Osteocyte (in vitro differentiated cells): ENCODE measurements at places on chromosomes 6 and 20. TPM values are rescaled to one million over a fixed set of nuclear protein-coding genes. Genes with fewer than 3 reads are reported as not detected.

The CFAP206 gene
- total RNA-seq, result 0.30 and 0.44 TPM in 2 replicates

The VWA7 gene
- 0.50 and 0.94 TPM in 2 replicates for total RNA-seq

DNA sequence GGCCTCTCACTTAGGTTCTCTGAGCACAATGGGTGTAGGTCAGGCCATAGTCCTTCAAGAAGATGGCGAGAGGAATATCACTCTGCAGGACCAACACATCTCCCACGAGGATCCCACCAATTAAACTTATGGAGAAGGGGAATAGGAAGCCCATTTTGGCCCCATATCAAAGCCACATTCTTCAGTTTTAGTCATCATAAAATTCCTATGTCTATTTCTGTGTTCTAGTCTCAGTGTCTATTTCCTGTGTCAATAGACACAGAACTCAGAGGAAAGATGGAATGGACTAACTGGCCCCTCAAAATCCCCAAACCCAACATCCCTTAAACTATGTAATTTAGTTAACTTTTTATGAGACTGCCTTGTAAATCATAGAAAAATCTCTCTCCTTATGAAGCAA is 216.8 kb downstream of the HACE1 start:
- H3K27ac ChIP-seq, result peak overlapping the region; percentile 58
- DNase-seq, result no peak
- no peak overlapping the region for H3K4me3 ChIP-seq
- H3K27me3 ChIP-seq, result no peaks in the 10 kb centered on the region

- H3K27me3 ChIP-seq, result no peaks in the 10 kb centered on the region
- H3K4me3 ChIP-seq, result no peak overlapping the region
- DNase-seq, result no peak
These were observed 4.5 kb upstream of the SERINC1 start for GRCh38 chr6:122476131-122476530.

DNA sequence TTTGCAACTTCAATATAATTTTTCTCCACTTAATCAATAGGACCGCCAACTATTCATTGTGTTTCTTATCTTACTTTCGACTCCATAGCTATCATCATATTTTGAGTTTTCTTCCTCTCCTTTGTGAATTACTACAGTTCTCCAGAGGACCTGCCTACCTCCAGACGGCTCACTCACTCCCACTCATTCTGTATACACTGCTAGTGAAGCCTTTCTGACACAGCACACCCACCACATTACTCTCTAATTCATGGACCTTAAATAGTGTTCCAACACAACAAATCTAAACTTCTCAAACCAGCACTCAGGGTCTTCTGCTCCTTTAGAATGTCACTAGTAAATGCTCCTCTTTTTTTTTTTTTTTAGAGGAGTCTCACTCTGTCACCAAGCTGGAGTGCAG is 23.8 kb downstream of the FKBP5 start:
- H3K36me3 ChIP-seq, result peaks cover 2% of the 10 kb centered on the region
- peaks cover 32% of the 10 kb centered on the region for H3K4me1 ChIP-seq
- no peaks in the 10 kb centered on the region for H3K27me3 ChIP-seq
- DNase-seq, result no peak

- H3K27me3 ChIP-seq, result no peaks in the 10 kb centered on the region
- peaks cover 29% of the 10 kb centered on the region for H3K36me3 ChIP-seq
- DNase-seq, result no peak
These were observed 43.1 kb downstream of the SYNJ2 start for GRCh38 chr6:158024566-158025297.

DNA sequence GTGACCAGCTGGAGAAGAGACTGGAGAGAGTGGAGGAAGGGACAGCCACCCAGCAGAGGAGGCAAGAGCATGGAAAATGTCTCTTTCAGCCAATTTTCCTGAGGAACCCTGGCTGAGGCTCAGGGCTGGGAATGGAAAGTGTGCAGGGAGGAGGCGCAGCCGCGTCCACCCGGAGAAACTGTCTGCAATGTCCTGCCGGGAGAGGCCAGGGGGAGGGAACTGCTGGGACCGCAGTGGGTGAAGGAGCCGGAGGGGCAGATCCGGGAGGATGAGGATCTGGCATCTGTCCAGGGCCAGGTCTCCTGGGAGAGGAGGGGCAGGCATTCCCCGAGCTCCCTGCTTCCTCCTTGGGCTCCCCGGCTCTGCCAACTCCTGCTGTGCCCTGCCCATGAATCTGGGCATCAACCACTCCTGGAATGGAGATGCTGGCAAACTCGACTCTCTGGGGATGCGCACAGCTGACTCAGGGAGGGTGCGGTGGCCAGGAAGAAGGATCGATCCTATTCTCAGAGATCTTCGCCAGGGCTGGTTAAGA is 17.4 kb upstream of the HM13 start:
- no peaks in the 10 kb centered on the region for H3K36me3 ChIP-seq
- peaks cover 31% of the 10 kb centered on the region for H3K27me3 ChIP-seq
- DNase-seq, result peak; percentile 86
- H3K27ac ChIP-seq, result peak overlapping the region; percentile 42
- H3K4me1 ChIP-seq, result peaks cover 13% of the 10 kb centered on the region

GRCh38 chr6:165266621-165267020 is 42.8 kb downstream of the C6orf118 start:
- no peak overlapping the region for H3K4me3 ChIP-seq

DNA sequence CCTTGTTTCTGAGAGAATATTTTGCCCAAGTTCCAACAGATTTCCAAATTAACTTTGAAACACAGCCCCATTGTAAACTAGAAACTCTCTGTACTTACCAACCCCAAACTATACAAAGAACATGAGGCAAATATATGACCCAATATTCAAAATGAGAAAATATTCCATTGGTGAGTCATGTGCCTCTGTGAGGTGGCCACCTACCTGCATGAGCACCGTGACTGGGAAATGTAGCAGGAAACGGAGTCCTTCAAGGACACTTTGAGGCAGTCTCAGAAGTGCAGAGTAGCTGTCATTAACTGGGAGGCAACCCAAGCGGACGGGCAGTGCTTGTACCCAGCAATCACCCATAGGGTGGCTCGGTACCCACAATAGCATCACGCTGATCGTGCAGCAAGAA is 335.5 kb upstream of the NOX3 start:
- H3K27me3 ChIP-seq, result no peaks in the 10 kb centered on the region
- H3K4me3 ChIP-seq, result no peak overlapping the region
- H3K36me3 ChIP-seq, result no peaks in the 10 kb centered on the region
- no peak for DNase-seq
- H3K27ac ChIP-seq, result no peak overlapping the region

DNA sequence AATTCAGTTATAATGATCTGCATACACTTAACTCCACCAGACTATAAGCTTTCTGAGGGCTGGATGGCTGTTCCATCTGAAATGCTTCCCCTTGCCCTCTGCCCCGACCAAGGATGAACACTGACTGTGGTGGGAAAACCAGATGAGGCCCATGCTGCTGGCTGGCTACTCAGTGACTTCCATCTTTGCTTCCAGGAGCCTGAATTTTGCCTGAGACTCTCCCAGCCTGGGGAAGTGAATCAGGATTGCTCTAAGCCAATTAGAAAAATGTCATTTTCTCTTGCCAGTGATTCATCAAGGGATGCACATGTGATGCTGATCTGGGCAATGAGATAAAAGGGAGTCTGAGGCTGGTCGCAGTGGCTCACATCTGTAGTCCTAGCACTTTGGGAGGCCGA is 1.7 kb upstream of the TOMM34 start:
- H3K27me3 ChIP-seq, result no peaks in the 10 kb centered on the region
- no peak overlapping the region for H3K27ac ChIP-seq
- no peak for DNase-seq
- peaks cover 38% of the 10 kb centered on the region for H3K4me1 ChIP-seq
- H3K36me3 ChIP-seq, result no peaks in the 10 kb centered on the region
- no peak overlapping the region for H3K4me3 ChIP-seq

GRCh38 chr6:34004706-34005105 is 141.2 kb downstream of the GRM4 start:
- no peak overlapping the region for H3K27ac ChIP-seq
- H3K36me3 ChIP-seq, result no peaks in the 10 kb centered on the region
- DNase-seq, result no peak
- no peak overlapping the region for H3K4me3 ChIP-seq

GRCh38 chr6:80501636-80502035 is 395.2 kb downstream of the BCKDHB start:
- H3K36me3 ChIP-seq, result no peaks in the 10 kb centered on the region
- H3K4me3 ChIP-seq, result no peak overlapping the region
- no peak overlapping the region for H3K27ac ChIP-seq
- H3K4me1 ChIP-seq, result no peaks in the 10 kb centered on the region
- peaks cover 27% of the 10 kb centered on the region for H3K27me3 ChIP-seq

DNA sequence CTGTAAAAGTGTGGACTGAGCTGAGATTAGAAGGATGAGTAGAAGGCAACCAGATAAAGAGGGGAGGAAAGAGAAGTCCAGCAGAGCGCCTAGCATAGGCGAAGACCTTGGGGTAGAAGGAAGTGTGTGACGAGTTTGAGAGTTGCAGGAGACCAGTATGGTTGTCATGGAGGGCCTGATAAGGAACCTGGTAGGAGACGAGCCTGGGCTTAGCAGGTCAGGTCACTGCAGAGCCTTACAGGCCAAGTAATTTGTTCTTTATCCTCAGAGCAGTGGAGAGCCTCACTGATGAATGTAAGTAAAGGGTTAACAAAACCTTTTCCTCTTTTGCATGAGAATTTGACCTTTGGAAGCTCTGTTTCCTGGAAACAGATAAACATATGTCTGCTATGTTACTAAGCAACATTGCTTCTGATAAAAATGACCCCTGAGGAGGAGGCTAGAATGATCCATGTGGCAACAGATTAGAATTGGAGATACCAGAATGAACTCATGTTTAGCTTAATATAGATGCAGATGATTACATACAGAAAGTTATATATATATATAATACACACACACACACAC is 2.9 kb upstream of the TMEM74B start:
- H3K36me3 ChIP-seq, result no peaks in the 10 kb centered on the region
- no peak overlapping the region for H3K27ac ChIP-seq
- H3K4me3 ChIP-seq, result no peak overlapping the region
- no peak for DNase-seq

- H3K4me1 ChIP-seq, result peaks cover 42% of the 10 kb centered on the region
- no peaks in the 10 kb centered on the region for H3K27me3 ChIP-seq
- no peak overlapping the region for H3K4me3 ChIP-seq
- no peak overlapping the region for H3K27ac ChIP-seq
- H3K36me3 ChIP-seq, result peaks cover 3% of the 10 kb centered on the region
These were observed 7.7 kb downstream of the RALY start for GRCh38 chr20:34001378-34001777.

GRCh38 chr20:10655720-10656669 is 17.8 kb downstream of the JAG1 start:
- H3K27me3 ChIP-seq, result no peaks in the 10 kb centered on the region
- peak overlapping the region; percentile 96 for H3K27ac ChIP-seq
- H3K4me1 ChIP-seq, result peaks cover 99% of the 10 kb centered on the region
- peaks cover 74% of the 10 kb centered on the region for H3K36me3 ChIP-seq
- DNase-seq, result no peak

- peaks cover 2% of the 10 kb centered on the region for H3K4me1 ChIP-seq
- peaks cover 9% of the 10 kb centered on the region for H3K27me3 ChIP-seq
- H3K4me3 ChIP-seq, result no peak overlapping the region
- no peaks in the 10 kb centered on the region for H3K36me3 ChIP-seq
- no peak overlapping the region for H3K27ac ChIP-seq
- peak; percentile 11 for DNase-seq
These were observed 290.3 kb upstream of the PRND start for GRCh38 chr20:4431446-4431845.
